ENCODE measurements at places on chromosomes 2 and 18. TPM values are rescaled to one million over a fixed set of nuclear protein-coding genes. Genes with fewer than 3 reads are reported as not detected.
A peak's percentile ranks its signal among the peaks of the same experiment; 100 is the strongest.

DNA sequence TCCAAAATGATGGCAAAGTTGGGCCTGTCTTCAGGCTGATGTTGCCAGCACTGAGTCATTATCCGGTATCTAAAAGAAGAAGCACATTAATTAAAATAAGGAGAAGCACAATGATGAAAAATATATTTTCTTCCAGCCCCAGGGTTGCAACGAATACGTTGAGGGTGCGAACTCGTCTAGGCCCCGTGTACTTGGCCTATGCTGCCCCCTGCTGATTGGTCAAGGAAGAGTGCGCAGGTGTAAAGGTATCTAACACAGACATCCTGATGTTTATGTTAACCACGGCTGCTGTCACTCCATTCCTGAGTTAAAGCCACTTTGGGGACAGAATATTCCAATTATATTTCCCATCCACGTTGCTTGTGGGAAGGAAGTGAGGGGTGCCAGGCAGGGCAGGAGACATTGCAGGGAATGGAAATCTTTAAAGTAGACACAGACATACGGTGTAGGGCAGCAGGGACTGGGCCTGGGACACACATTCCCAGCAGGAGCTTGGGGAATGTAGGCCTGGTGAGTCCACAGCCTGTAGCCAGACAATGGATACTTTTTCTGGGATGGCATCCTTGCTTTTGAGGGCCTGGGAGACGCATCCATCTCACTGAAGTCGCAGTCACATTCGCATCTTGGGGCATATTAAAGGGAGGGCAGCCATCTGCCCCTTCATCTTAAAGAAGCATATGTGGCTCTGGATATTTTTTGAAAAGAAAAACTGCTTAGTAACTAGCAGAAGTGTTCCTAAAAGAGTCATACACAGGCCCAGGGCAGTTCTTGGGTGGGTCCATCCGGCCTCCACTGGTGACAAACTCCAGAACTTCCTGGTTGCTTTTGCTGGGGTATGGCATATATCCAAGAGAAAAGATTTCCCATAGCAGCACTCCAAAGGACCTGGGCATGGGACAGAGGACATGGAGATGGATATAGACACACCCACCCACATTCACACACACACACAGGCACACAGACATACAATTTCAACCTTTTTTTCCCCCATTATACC, 81.9 kb downstream of the CLIP4 start:
- no peak overlapping the region for H3K4me3 ChIP-seq
- peaks cover 4% of the 10 kb centered on the region for H3K4me1 ChIP-seq
- DNase-seq = peak; percentile 74
- H3K27me3 ChIP-seq = no peaks in the 10 kb centered on the region
- no peak overlapping the region for H3K27ac ChIP-seq

Gene RAB17
- 0.31 TPM for total RNA-seq

DNA sequence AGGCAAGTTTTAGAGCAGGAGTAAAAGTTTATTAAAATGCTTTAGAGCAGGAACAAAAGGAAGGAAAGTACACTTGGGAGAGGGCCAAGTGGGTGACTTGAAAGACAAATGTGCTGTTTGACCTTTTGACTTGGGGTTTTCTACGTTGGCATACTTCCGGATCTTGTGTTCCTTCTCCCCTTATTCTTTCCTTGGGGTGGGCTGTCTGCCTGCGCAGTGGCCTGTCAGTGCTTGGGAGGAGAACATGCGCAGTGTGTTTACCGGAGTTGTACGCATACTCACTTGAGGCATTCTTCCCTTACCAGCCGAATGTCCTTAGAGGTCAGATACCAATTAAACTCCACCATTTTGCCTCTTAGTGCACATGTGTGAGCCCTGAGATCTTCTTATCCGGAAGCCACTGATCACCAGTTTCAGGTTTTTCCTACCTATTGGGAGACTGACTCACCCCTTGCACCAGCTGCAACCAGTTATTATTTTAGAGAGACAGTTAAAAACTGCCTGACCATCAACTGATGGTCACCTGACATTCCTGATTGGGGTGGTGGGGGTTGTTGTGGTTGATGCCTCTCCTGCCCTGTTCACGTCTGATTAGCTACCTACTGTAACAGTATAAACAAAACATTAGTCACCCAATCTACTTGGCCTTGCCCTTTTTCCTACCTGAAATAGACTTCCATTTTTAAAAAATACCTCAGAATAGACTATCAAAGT, 67.5 kb downstream of the NYAP2 start:
- H3K4me1 ChIP-seq = peaks cover 14% of the 10 kb centered on the region
- peaks cover 2% of the 10 kb centered on the region for H3K36me3 ChIP-seq
- no peak overlapping the region for H3K4me3 ChIP-seq
- no peak overlapping the region for H3K27ac ChIP-seq

DNA sequence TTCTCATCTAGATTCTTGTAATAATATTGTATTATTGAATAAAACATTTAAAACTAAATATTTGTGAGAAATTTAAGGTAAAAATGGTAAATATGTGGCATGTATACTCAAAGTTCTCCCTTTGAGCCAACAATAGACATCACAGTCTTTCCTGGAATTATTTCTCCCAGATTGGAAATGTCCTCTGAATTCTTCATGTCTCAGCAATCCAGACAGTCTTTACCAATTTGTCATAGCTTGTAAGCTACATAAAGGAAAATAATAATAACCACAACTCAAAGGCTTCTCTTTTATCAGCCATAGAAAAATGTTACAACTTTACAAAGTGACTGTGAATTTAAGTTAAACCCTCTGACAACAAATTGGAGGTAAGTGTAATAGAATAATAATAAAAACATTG, 784.9 kb downstream of the EPHA4 start:
- no peak overlapping the region for H3K4me3 ChIP-seq
- H3K27ac ChIP-seq = no peak overlapping the region
- no peaks in the 10 kb centered on the region for H3K4me1 ChIP-seq
- DNase-seq = no peak
- H3K36me3 ChIP-seq = no peaks in the 10 kb centered on the region
- H3K27me3 ChIP-seq = no peaks in the 10 kb centered on the region

GRCh38 chr2:150119819-150120218, 367.6 kb downstream of the RND3 start:
- no peaks in the 10 kb centered on the region for H3K27me3 ChIP-seq
- H3K27ac ChIP-seq = no peak overlapping the region
- no peak overlapping the region for H3K4me3 ChIP-seq
- DNase-seq = no peak
- no peaks in the 10 kb centered on the region for H3K4me1 ChIP-seq
- H3K36me3 ChIP-seq = no peaks in the 10 kb centered on the region

DNA sequence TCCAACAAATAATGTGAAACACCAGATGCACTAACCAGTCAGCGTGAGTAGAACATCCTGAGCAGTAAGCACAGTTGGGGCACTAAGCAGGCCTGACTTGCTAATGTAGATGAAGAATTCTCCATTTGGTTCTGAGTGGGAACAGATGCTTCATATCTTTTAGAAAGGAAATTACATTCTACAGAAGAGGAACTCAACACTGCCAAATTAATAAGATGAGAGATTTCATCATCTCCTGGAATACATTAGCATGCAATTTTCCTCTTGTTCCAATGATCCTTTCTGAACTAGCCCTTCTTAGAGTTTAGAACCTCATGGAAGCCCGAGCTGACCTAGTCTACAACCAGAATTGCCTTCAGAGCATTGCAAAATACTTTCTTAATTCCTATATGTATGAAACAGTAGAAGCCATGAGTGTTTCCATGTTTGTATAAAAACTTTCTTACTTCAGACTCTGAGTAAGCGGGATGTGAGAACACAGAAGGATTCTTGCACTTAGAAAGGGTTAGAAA, 34.8 kb downstream of the COL5A2 start:
- H3K4me1 ChIP-seq = peaks cover 3% of the 10 kb centered on the region
- no peaks in the 10 kb centered on the region for H3K36me3 ChIP-seq

DNA sequence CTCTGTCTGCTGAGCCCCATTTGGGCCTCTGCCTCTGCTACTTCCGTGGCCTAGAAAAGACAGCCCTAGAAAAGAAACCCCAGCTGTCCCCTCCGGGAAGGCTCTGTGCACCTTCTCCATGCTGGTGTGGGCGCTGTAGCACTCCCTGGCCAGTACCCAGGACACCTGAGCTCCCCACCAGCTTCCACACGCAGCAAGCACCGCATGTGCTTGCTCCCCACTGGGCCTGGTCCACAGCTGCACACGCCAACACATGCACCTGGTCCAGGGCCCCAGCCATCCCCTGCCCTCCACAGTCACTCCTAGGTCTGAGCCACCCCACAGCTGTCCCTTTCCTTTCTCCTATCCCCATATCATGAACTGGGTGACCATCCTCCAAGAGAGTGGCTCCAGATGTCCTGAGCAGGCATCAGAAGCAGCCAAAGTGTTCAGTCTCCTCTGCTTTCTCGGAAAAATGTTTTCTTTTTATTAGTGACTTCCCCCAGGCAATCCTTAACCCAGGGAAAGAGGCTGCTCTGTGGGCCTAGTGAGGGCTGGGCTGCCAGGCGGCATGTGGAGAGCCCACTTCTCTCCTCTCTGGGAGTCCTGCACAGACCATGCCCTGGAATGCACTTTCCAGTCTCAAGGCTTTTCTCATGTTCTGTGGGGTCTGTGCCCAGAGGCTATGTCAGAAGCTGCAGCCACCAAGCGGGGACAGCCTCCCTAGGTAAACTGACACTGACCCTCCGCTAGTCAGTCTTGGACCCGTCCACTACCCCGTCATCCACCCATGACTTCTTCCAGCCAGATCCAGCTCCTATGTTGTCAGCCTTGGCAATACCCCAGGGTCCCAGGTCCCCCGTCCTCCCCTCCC, 133.7 kb downstream of the KLHL29 start:
- H3K4me3 ChIP-seq = no peak overlapping the region
- H3K27ac ChIP-seq = no peak overlapping the region
- no peaks in the 10 kb centered on the region for H3K36me3 ChIP-seq
- no peak for DNase-seq
- H3K4me1 ChIP-seq = no peaks in the 10 kb centered on the region

DNA sequence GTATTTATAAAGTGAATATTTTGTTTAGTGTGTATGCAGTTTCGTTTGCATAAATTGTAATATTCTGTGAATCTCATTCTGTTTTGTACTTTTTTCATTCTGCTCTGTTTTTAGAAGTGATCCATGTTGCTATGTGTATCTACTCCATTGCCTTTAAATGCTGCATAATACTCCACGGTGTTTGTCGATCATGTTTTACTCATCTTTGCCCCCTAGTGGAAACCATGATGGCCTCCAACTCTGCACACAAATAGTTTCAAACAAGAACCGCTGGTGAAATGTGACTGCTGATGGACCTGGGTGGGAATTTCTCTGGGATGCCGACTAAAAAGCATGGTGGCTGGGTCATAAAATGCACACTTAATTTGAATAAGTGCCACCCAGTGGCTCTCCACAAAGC, 32.0 kb upstream of the SKOR2 start:
- peaks cover 24% of the 10 kb centered on the region for H3K27me3 ChIP-seq
- no peak overlapping the region for H3K27ac ChIP-seq
- DNase-seq = no peak
- H3K4me1 ChIP-seq = no peaks in the 10 kb centered on the region
- H3K36me3 ChIP-seq = no peaks in the 10 kb centered on the region

All from activated naive CD8-positive, alpha-beta T cell treated with anti-CD3 and anti-CD28 coated beads for 36 hours (primary cell).